ENCODE measurements at places on chromosomes 7 and 10.

- DNase-seq = no peak
Observed at GRCh38 chr7:150849204-150849775, 3.0 kb upstream of the AOC1 start.

GRCh38 chr10:121539786-121540185, 58.5 kb downstream of the FGFR2 start:
- DNase-seq = no peak

DNA sequence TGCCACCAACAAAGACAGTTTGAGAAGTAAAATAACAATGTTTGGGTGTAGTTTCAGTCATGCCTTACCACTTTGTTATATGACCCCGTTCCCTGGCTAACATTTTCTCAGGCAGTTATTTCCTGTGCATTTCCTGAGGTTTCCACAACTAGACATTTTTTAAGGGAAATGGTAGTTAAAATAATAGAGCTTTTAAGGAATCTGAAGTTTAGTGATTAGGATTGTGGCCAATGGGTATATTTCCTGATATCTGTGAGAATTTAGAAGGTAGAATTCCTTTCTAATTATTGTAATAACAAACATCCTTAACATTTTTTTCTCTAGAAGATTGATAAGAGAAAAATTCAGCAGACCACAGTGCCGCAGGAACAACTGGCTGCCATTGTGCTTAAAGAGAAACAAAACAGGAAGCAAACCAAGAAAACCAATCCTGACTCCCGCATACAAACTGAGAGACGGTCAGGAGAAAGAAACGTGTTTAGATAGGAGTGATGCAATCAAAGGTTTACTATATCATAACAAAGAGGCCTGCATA, 193.6 kb downstream of the MBL2 start:
- no peak for DNase-seq

DNA sequence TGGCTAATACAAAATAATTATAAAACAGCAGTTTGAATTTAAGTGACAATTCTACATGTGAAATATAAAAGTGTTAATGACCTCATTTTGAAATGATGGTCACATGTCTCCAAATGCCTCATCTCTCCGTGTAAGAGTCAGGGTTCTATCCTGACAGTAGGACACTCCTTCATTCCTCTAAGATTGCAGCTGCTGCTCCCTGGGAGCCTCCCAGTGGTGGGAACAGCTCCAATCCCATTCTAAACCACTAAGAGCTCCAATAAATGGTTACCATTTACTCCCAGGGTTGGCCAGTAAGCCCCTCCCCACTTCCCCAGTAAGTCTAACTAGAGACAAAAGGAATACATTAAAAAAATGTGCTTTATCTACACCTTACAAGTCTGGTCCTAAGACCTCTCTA, 344.6 kb upstream of the AOAH start:
- no peak for DNase-seq

GRCh38 chr7:40483630-40484029, 348.8 kb downstream of the SUGCT start:
- no peak for DNase-seq

- no peak for DNase-seq
Observed at GRCh38 chr10:68517188-68517587, 10.1 kb downstream of the SLC25A16 start.

DNA sequence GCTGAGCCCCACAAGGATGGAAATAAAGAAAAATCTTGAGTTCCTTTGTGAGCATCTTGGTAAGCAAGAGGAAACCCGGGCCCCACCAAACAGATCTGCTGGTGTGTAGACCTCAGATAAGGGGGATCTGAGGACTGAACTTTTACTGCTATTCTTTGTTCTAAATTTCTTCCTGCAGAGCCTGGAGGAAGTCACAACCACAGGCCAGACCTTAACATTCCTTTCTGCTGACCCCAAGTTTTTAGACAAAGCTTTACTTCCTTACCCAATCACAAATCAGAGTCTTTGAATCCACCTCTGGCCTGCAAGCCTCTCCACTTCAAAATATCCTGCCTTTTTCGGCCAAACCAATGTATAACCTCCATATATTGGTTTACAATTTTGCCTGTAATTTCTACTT, 352.6 kb upstream of the AUTS2 start:
- DNase-seq = no peak

- no peak for DNase-seq
Observed at GRCh38 chr7:30270921-30271320, 13.5 kb upstream of the ZNRF2 start.

GRCh38 chr7:109532262-109532992, 962.8 kb downstream of the DNAJB9 start:
- no peak for DNase-seq

GRCh38 chr7:31815796-31816195, 128.8 kb downstream of the PPP1R17 start:
- no peak for DNase-seq

DNA sequence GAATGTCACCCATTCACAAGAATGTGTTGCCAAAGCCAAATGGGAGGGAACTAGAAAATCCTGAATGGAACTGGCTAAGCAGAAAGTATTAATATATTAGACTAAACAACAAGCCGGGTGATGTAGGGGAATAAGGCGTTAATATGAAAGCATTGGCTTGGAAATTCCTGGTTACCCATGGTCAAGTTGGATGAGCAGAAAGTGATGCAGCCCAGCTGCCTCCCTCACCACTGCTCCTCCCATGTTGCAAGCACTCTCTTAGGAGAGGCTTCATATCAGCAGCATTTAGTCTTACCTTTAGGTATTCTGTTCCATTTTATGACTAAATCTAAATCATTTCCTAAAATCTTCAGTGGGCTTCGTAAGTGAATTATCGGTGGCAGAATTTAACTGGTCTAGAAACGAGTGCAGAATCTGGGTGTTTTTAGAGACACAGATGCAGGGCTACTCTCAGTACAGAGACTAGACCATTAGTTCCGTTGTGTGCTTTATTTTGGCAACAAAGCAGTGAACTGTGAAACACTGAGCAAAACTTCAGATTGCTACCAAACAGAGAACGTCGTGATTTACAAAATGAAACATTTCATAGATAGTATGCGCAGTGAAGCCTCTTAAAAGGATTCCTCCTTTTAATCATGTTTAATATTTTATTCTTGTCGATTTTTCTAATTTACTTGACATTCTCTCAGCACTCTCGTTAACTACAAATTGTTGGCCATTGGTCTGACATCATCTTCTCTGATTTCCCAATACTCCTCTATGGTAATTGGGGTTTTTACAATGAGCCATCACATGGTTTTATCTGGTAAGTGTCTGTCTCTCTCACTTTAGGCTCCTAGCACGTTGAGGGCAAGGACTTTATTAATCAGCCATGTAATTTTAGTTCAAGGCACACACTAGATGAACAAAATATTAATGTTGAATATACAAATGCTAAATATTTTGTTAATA, 22.0 kb upstream of the HGF start:
- no peak for DNase-seq

- DNase-seq = no peak
Observed at GRCh38 chr10:12625393-12626023, 276.2 kb downstream of the CAMK1D start.

DNA sequence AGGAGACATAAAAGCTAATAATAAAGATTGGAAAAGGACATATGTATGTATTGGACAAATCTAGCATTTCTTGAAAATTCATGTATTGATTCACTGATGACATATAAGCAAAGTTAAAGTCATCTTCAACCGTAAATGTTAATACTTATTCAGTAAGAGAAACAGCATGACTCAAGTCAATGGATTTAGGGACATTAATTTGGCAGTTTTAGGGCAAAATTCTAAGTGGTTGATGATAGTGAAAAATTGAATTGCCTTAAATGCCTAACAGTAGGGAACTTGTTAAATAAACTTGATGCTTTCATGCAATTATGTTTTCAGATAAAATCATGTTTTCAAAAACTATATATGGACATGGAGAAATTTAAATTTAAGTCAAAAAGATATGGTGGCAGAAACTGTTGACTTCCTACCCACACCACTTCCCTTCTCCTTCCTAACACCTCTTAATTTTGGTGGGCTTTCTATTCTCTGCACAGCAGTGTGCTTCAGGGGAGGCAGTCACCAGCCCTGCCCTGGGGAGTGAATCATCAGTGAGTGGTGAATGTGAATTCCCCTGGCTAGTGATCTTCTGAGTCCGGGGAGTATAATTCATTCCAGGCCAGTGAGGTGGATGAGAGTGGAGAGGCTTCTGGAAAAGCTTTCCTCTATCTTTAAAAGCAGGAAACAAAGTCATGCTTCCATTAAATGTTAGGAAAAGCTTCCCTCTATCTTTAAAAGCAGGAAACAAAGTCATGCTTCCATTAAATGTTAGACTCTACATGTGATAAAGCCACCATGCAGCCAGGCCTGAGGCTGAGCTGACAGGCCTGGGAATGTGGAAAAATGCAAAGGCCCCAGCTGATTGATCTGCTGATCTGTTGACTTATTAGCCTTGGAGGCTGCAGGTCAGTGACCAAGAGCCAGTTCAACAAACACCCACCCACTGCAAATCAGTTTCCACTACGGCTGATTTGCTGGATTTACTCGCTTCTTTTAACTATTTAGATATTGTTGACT, 25.2 kb upstream of the ITGB1 start:
- no peak for DNase-seq

GRCh38 chr7:130958846-130959245, 224.8 kb upstream of the KLF14 start:
- DNase-seq = no peak

GRCh38 chr7:37438906-37439652, 9.6 kb downstream of the ELMO1 start:
- DNase-seq = no peak

DNA sequence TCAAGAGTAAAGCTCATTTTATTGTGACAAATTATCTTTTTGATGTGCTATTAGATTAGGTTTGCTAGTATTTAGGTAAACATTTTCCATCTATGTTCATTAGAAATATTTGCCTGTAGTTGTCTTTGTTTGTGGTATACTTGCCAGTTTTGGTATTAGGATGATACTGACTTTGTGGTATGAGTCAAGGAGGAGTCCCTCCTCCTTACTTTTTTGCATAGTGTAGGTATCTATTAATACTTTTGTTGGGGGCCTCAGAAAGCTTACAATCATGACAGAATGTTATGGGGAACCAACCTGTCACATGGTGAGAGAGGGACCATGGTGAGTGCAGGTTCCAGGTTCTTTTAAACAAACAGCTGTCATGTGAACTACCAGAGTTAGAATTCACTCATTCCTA, 102.1 kb downstream of the ZWINT start:
- DNase-seq = no peak

DNA sequence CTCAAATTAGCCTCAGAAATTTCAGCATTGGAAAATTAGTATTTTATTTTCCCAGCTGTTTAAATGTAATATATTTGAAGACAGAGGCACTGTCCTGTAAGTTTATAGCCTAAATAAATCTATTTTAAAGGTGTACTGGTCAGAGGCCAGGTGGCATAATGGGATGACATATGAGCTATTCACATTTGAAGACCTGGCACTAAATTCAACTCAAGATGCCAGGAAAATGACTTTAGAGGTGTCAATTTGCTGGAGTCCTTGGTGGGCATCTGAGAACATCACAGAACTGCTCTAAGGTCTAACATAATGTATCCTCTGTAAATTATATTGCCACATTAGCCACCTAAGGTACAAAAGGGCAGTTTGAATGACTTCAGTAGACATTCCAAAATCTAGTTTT, 348.9 kb upstream of the BMPER start:
- DNase-seq = no peak

GRCh38 chr10:69383558-69383957, 33.2 kb downstream of the TACR2 start:
- DNase-seq = no peak

DNA sequence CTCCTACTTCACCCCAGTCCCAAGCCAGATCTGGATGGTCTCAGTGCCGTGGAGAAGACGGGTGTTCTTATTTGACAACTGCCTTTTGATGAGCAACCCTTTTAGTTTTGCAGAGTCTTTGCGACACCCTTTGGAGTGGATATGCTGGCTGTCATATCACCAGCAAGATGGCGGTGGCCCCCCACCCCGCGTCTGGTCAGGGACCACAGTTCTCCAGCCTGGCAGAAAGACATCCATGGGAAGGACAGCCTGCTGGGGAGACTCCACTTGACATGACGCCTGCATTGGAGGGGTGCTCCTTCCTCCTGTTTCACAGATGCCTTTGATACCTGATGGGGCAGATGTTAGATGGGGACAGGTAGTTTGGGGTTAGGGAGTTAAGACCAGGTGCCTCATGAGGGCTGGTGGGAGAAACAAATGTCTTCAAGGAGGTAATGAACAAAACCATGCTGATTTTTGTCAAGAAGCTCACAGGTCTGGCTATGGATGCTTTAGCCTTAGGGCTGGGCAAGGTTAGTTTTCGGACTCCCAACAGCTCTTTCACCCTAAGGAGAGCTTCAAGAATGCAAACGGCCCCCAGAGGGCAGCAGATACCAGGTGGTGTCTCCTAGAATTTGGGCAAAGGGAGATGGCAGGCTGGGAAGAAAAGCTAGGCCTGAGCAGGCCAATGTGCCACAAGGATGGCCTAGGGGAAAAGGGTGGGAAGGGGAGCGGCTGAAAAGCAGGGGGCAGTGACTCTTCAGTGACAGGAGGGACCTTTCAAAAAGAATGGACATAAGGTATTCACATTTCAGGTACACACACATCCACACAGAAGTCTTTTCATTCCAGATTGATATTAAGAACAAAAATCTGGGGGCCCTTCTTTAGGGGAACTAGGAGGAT, 95.2 kb downstream of the CLEC2L start:
- DNase-seq = no peak

GRCh38 chr7:107690084-107690483, 29.5 kb downstream of the SLC26A4 start:
- no peak for DNase-seq

DNA sequence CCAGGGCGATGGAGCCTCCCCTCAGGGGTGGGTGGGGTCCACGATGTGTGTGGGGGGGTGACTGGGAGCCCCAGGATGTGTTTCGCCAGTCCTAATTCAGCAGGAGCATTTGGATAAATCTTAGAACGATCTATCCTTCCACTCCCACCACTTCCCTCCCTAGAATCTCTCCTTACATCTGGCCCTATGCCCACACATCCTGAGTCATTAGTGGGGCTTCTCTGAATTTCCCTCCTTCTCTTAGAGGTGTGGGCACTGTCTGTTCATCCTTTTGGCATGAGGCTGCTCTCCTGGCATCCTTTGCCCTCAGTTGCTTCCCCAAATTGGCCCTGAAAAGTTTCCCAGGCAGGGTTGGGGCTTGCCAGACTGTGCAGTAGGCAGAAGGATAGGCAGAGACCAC, 1.6 kb downstream of the GHRHR start:
- no peak for DNase-seq

GRCh38 chr7:28408105-28408959, 4.0 kb upstream of the CREB5 start:
- DNase-seq = no peak

GRCh38 chr7:25947669-25948516, 204.1 kb upstream of the NFE2L3 start:
- no peak for DNase-seq

DNA sequence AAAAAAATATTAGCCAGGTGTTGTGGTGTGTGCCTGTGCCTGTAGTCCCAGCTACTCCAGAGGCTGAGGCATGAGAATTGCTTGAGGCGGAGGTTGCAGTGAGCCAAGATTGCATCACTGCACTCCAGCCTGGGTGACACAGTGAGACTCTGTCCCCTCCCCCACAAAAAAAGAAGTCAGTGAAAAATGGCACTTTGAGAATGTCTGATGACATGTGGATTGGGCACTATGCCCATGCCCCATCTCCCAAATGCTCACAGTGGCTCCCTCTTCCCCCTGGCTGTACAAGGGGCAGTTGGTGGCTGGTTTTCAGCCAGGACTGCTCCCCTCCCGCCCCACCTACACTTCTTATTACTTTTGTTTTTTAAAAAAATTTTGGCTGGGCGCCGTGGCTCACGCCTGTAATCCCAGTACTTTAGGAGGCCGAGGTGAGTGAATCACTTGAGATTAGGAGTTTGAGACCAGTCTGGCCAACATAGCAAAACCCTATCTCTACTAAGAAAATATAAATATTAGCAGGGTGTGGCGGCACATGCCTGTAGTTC, 26.1 kb downstream of the IL15RA start:
- DNase-seq = no peak

All from GOT3 (cell line).